ENCODE measurements at places on chromosomes 5 and 9. TPM values are rescaled to one million over a fixed set of nuclear protein-coding genes. Genes with fewer than 3 reads are reported as not detected.

- no peak for DNase-seq
Measured at GRCh38 chr5:1196562-1196961, 4.8 kb upstream of the SLC6A19 start.

- DNase-seq, result peak; percentile 28
Measured at GRCh38 chr5:54760182-54760935, 225.0 kb downstream of the ESM1 start.

- DNase-seq, result no peak
Measured at GRCh38 chr9:7534211-7534935, 265.2 kb downstream of the DMAC1 start.

DNA sequence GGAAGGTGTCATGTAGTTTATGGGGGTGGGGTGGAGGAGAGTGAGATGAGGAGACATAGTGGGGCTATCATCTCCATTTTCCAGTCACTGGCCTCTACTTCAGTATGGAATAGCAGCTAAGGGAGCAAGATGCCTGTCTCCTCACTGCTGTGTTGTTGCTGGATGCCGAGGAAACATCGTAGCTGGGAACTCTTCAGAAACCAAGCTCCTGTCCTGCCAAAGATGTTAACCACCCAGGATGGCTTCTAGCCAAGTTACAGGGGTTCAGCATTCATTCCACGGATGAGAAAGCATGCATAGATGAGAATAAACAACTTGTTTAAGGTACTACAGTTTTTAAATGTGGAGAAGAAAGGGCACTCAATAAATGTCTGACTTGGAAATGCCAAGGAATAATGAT lies 226.5 kb downstream of the ASTN2 start:
- no peak for DNase-seq

GRCh38 chr9:37410969-37411785 lies 11.3 kb upstream of the GRHPR start:
- no peak for DNase-seq

DNA sequence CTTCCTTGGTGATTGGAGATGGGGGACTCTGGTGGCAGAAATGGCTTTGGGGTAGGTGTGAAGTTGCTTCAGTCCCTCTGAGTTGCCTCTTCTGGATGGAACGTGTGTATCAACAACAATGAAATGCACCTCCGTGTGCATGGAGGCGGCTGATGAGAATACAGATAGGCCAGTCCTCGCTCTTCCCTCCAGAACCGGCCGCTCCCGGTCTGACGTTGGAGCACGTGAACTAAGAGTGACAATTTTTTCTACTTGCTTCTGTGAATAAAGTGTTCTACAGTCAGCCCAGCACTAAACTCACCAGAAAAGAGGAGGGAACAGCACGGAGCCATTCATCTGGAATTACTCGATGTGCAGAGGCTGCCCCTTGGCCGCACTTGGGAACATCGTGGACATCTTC lies 90.7 kb downstream of the ANKRD33B start:
- DNase-seq, result no peak

DNA sequence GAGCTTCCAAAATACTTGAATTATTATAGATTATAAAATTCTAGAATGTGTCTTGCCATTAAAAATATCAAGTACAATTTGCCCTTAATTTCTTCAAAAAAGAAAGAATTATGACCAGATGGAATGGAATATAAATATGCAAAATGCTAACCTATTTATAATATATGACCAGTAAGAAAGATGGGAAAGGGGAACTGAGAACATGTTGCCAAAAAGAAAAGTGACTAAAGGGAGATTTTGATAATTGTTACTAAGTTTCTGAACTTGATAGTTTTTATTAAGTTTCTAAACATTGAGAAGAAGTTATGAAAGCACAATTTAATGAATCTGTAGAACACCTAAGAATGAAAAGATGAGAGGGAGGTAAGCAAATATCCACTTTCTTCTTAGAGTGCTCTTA lies 188.4 kb upstream of the NR4A3 start:
- no peak for DNase-seq

DNA sequence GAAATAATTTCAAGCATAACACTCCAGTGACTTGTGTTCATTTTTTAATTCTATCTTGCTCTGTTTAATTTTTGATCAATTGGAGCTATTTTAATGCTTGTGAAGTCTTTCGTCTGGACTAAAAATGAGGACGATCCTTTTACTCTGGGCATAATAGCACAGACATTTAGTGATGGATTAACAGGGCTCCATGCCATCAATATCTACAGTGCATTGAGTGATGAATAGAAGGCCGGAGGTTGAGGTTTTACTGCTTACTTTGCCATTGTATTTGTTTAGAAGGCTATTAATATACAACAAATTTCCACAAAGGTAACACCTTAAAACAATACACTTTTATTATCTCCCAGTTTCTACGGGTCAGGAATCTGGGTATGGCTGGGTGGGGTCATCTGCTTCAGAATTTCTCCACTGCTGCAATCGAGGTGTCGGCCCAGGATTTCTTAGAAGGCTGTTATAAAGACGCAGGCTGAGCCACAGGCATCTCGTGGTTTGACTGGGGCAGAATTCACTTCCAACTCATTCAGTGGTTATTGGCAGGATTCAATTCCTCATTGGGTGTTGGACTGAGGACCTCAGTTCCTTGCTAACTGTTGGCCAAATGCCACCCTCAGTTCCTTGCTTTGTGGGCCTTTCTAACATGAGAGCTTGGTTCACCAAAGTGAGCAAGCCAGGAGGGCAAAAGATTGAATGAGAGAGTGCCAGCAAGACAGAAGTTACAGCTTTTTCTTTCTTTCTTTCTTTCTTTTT lies 265.4 kb upstream of the VLDLR start:
- peak; percentile 4 for DNase-seq

- DNase-seq, result no peak
Measured at GRCh38 chr9:130472184-130472705, 27.5 kb downstream of the ASS1 start.

NSD1 gene
- total RNA-seq, result 39.9 TPM

PCDHB12 gene
- 2.5 TPM for total RNA-seq

- DNase-seq, result no peak
Measured at GRCh38 chr5:143494595-143494994, 91.1 kb upstream of the NR3C1 start.

SLC6A19 gene
- total RNA-seq, result not detected

- peak; percentile 87 for DNase-seq
Measured at GRCh38 chr9:73118898-73119554, 32.6 kb upstream of the ANXA1 start.

DNA sequence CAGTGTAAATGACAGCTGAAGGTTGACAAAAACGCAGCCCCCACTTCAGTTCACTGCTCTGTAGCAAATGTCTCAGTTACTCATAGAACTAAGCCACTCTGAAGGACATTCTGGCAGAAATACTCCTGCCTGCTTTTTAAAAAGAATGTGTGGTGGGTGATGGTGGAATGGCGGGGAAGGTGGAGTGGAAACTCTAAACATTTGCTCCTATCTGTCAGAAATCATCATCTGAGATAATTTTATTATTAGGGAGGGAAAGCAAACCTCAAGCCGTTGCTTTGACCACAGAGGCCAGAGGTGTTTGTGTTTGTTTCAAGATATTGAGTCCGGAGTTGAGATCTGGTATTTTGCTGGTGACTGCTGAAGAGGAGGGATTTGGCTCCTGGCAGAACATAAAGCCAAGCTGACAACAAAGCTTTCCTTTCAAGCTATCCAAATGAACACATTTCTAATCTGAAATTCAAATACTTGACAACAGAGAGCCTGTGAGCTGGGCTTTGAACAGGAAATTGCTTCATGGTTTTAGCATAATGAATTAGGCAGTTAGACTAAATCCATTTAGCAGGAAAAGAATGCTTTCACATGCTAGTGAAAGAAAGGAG lies 362.7 kb downstream of the CSNK1G3 start:
- DNase-seq, result no peak

- peak; percentile 88 for DNase-seq
Measured at GRCh38 chr9:88533951-88534455, 975 bp upstream of the NXNL2 start.

ANKRD34B gene
- total RNA-seq, result not detected

SPATA31D4 gene
- total RNA-seq, result not detected

FLT4 gene
- total RNA-seq, result 11.5 TPM

DNA sequence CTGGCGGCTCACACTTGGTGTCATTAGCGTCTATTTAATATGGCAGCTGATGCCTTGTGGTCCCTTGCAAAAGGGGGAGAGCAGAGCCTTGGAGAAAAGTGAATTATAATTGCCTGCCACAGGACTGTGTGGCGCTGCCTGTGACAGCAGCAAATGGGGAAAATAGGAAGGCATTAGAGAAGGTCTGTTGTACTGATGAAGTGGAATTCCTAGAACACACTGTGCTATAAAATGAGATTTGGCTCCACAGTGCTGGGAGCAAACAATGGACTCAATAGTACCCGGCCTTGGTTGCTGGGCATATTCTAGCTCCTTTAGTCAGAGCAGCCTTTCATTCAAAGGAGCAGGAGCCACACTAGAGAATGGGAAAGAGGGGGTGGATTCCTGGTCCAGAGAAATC lies 21.3 kb downstream of the SEMA6A start:
- no peak for DNase-seq

- no peak for DNase-seq
Measured at GRCh38 chr5:153969563-153969895, 69.2 kb downstream of the FAM114A2 start.

QSOX2 gene
- 33.9 TPM for total RNA-seq

DNA sequence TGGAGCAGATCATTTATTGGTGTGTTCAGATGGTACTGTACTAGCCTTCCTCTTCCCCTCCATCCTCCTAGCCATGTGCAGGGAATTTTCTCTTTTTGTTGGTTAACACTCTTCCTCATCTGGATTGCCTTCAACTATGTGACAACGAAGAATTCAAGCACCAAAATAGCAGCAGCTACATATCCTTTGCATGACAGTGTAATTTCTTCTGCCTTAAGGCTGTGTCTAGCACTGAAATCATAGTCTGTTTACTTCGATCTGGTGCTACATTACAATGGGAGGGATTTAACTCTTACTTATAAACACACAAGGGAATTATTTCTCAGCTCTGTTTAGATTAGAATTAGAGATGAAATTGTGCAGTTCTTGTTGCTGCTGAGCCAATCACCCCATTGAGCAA lies 260.4 kb downstream of the ARL15 start:
- peak; percentile 58 for DNase-seq

- DNase-seq, result no peak
Measured at GRCh38 chr5:15687401-15687800, 187.4 kb downstream of the FBXL7 start.

LVRN gene
- not detected for total RNA-seq

DNA sequence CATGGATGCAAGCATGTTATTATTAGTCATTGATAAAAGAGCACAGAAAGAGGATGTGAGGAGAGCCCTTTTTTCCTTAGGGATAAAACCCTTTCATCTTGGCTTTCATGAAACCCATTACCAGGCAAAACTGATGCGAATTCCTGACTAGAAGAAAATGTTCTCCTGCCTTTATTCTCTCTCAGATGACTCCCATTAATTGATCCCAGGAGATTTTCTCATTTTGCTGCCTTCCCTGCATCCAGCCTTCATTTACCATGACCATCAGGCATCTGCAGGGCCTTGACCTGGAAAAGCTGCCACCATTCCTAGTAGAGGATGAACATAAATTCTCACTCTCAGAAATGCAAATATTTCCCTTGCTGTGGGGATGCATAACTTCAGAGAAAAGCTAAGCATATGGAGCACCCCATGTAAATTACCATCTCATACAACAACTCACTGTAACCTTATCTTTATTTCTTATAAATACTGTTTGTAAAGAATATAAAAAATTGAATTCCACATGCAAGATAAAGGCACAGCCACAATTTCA lies 176.5 kb downstream of the PDE4D start:
- no peak for DNase-seq

CXCL14 gene
- total RNA-seq, result not detected

GIN1 gene
- 4.9 TPM for total RNA-seq

DNA sequence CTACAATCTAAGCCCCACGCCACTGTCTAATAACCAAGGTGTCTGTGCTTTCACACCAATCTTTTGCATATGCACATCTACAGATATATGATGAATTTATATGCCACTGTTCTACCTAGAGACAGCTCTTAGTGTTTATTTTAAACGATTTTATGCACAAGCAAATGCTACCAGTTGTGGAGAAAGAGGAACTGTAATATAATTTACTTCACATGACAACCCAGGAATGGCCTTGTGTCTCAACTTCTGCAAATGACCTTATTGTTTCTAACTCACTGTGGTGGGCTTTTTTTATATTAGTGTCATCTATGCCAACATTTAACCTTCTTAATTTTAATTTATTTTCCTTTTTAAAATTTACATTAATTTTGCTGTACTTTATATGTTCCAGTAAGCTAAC lies 531.1 kb upstream of the TLE4 start:
- DNase-seq, result no peak

- DNase-seq, result no peak
Measured at GRCh38 chr5:79929095-79929494, 62.0 kb downstream of the MTX3 start.

DNA sequence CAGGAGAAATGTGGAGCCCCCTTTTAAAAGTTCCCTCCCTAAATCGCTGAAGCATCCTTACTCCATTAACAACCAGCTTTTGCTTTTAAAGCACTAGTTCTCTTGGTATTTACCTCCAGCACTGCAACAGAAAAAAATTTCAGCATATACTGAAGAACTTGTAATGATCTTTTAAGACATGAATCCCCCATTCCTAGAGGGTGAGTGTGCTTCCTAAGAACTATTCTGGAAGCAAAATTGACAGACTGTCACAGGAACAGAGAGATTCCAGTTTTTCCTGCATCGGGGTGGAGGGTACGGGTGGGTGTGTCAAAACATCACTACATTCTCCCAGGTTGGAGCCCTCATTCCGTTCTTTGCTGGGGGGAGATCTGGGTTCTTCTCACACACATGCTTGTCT lies 151.9 kb downstream of the EBF1 start:
- DNase-seq, result no peak

RAB3C gene
- total RNA-seq, result not detected

GRCh38 chr9:126147936-126148870 lies 178.4 kb upstream of the MVB12B start:
- no peak for DNase-seq
